AG20443 (cell line): ENCODE measurements at places on chromosomes 16 and 17.

- DNase-seq = no peak
Observed at GRCh38 chr16:75485230-75486013, 9.8 kb downstream of the CHST6 start.

- DNase-seq = no peak
Observed at GRCh38 chr16:57133031-57133430, 40.6 kb downstream of the CPNE2 start.

GRCh38 chr16:87930456-87930855 is 5.9 kb downstream of the CA5A start:
- peak; percentile 57 for DNase-seq

DNA sequence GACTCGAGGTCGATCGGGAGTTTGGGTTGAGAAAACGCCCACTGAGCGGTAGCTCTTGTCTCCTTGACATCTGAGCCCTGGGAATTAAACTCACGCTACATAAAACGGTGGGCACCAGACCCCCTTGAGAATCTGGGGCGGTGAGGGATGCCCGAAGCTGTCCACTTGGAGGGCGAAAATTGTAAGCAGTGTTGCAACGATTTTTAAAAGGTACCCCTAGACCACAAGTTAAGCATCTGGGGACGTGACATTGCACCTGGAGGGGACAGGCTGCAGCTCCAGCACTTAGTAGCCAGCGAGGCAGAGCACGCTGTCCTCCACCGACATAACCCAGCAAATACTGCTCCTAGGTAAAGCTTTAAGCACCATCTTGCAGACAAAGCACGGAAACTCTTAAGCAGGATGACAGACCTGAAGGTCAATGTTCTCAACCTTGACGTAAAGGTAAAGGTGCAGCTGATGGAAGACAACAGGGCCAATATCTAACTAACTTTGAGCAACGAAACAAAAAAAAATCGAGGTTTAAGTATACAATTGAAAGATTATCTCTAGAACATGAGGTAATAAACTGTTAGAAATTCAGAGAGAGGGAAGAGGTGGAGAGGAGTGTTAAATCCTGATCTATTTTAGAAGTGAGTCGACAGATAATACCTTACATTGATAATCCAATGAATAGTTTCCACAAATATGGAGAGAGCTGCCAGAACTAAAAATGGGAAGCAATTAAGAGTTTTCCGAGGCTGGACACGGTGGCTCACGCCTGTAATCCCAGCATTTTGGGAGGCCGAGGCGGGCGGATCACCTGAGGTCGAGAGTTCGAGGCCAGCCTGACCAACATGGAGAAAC is 921 bp upstream of the CDR2 start:
- DNase-seq = no peak

- DNase-seq = no peak
Observed at GRCh38 chr16:56288019-56288418, 96.7 kb downstream of the GNAO1 start.

DNA sequence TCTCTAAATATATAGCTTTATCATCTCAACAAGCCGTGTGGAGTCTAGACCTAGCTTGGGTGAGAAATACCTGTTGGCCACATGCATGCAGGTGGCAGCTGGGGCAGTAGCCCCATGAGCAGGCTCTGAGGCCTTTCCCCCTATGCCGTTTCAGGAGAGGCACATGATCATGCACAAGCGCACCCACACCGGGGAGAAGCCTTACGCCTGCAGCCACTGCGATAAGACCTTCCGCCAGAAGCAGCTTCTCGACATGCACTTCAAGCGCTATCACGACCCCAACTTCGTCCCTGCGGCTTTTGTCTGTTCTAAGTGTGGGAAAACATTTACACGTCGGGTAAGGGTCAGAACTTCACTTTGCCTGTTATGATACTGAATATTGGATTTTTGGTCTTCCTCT is 16.7 kb upstream of the CARMIL2 start:
- DNase-seq = no peak

DNA sequence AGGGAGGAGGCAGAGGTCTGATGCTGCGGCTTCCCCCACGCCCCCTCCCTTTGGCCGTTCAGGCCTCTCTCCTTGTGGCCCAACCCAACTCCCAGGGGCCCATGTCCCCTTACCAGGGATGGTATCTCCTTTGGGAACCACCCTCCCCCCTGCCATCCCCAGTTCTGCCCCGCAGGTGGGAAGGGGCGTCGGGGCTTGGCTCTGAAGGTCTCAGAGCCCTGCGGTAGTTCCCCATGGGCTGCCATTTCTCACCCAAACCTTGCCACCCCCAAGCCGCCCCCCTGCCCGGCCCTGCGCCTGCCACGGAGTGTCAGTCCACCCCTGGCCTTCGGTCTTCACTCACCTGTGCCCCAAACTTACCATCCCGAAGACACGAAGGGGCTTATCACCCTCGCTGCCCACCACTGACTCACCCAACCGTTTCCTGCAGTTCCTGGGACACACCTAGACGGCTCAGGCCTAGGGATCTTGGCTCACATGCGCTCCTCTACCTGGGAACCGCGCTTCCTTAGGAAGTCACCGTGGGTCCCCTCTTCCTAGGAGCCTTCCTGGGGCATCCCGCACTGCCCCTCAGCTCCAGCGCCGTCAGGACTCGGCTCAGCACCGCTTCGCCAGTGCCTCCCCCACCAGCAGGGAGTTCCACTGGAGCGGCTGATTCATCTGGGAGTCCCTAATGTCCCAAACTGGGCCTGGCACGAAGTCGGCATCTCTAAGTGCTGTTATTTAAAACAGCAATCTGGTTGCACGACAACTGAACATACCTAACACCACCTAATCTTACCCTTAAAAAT is 1.1 kb upstream of the DOC2A start:
- DNase-seq = no peak

- no peak for DNase-seq
Observed at GRCh38 chr17:66355510-66355909, 53.1 kb downstream of the PRKCA start.

DNA sequence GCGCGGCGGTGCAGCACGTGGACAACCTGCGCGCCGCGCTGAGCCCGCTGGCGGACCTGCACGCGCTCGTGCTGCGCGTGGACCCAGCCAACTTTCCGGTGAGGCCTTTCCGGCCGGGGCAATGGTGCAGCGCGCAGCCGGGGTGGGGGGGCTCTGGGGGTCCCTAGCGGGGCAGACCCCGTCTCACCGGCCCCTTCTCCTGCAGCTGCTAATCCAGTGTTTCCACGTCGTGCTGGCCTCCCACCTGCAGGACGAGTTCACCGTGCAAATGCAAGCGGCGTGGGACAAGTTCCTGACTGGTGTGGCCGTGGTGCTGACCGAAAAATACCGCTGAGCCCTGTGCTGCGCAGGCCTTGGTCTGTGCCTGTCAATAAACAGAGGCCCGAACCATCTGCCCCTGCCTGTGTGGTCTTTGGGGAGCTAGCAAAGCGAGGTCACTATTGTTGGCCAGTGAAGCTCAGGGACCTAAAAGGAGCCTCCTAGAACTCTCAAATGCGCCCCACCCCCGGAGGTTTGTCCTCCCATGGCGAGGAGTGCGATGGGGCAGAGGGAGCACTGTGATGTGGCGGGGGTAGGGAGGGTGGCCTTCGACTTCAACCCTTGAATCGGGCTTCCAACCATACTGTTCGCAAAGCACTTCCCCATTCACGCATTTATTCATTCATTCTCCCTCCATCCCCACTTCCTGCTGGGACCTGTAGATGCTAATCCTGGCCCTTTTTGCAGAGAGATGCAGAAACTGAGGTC is 770 bp downstream of the HBM start:
- peak; percentile 9 for DNase-seq

GRCh38 chr17:64103391-64104364 is 26.3 kb downstream of the ERN1 start:
- peak; percentile 59 for DNase-seq

DNA sequence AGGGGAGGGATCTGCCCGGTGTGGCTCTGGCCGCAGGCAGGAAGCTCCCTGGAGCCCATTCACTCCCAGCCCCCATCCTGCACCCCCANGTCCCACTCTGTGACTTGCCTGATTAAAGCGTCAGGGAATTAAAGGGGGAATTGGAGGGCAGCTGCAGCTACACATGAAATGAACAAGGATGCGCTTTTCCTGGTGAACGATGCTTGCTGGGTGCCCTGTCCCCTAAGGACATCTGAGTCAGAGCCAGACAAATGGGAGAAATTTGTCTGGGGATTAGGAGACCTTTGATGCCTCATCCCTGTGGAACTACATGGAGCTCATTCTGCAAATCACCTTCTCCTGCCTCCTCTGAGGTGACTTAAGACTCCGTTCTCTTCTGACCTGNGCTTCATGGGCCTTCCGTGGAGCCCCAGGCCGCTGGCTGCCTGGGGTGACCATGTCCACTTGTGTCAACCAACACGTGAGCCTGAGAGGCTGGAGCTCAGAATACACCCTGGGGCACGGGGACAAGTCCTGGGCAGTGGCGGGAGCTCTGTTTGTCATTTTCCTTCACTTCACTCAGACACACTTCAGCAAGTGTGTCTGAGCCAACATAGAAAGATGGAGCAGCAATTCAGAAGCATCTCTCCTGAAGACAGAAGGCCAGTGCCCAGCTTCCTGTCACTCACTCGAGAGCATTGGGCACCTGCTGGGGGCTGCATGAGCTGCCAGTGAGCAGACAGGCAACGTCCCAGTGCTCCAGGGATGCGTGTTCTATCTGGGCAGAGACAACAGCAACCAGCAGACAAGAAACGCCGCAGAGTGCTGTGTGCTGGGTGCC is 54.1 kb downstream of the METRNL start:
- DNase-seq = no peak

DNA sequence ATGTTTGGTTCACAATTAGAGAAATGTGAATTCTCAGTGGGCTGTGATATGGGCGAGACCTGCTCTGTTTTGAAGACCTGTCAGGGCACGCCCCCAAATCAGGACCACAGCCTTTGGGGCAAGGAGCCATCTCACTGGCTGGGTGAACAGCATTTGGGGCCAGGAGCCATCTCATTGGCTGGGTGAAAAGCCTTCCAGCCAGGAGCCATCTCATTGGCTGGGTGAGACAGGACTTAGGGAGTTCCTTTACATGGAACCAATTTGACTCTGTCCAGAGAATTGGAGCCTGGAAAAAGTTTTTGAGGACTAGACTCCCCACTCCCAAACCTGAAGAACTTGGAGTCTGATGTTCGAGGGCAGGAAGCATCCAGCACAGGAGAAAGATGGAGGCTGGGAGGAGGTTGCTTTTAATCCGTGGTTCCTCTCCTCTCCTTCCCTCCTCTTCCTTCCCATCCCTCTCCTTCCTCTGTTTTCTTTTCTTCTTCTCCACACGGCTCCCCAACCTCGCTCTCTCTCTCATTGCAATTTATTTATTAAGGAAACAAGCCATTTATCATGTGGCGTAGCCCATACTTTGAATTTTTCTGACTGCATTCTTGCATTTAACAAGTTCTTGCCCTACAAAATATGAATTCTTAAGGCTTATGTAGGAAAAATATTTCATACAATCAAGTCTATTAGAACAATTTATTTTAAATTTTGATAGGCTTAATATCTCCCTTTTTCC is 19.7 kb downstream of the FOXL1 start:
- peak; percentile 27 for DNase-seq

DNA sequence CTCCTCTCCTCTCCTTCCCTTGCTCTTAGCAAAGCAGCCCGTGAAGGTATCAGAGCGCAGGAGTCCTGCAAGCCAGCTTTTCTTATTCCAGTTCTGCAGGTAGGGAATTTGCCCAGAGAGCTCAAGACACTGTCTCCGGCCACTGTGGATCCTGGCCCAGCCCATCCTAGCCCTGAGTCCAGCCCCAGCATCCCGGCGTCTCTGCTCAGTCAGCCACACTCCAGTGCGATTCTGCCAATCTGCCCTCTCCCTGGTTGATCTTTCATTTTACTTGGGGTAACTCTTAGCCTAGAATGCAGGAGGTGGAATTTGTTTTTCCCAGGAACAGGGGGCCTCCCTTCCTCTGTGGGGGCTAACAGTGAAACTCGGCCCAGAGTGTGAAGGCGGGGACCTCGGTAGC is 176.9 kb upstream of the GSE1 start:
- peak; percentile 59 for DNase-seq

DNA sequence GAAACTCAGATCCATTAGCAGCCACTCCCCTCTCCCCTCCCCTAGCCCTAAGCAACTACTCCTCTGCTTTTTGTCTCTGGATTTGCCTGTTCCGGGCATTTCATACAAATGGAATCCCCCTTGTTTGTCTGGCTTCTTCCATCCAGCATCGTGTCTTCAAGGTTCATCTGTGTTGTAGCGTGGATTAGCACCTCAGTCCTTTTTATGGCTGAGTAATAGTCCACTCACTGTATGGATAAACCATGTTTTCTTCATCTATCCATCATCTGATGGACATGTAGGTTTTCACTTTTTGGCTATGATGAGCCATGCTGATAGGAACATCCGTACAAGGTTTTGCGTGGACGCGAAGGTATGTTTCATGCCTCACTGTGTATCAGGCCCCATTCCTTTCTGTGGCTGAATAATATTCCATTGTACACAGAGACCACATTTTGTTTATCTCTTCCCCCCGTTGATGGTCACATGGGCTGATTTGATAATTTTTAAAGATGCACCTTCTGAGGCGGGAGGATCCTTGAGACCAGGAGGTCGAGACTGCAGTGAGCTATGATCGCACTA is 8.9 kb upstream of the GSE1 start:
- DNase-seq = no peak

DNA sequence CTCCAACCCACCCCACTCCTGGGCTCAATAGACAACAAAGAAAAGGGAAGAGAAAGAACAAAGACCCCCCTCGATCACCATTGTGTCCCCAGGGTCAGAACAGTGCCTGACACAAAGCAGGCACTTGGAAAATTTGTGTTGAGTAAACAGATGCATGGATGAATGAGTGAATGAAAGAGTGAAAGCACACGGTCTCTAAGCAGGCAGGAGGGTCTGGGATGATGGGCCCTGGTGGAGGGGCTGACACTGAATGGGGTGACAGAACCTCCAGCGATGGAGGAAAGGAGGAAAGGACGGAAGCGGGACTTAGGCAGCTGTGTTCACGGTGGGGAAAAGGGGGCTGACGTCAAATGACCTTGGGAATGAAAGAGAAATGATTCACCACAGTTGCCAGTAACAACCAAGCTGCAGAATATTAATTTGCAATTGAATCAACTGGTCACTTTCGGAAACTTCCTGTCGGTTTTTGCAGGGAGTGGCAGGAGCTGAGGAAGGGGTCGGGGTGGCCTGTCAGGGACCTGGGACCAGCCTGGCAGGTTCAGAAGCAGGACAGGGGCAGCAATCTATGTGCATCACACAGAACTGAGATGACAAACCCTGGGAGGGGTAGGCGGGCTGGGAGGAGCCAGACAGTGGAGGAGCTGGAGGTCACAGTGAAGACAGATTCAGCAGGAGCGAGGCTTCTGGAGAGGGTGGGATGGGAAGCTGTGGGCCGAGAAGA is 6.7 kb upstream of the GAST start:
- peak; percentile 60 for DNase-seq

- no peak for DNase-seq
Observed at GRCh38 chr16:49120631-49121030, 161.0 kb downstream of the CBLN1 start.
